Dermis blood vessel endothelial cell (primary cell): ENCODE measurements at places on chromosomes 3 and 15. TPM values are rescaled to one million over a fixed set of nuclear protein-coding genes. Genes with fewer than 3 reads are reported as not detected.

Gene RAB6B
- total RNA-seq: 1.9 TPM in 2 replicates

Gene GPD1L
- total RNA-seq: 19.9 and 26.0 TPM in 2 replicates

Gene RASL12
- not detected in 2 replicates for total RNA-seq

Gene KLHL6
- total RNA-seq: 5.1 and 8.2 TPM in 2 replicates

Gene NANOGP8
- not detected in 2 replicates for total RNA-seq

Gene SLC35A5
- 33.7 and 56.4 TPM in 2 replicates for total RNA-seq

Gene FBXO45
- 17.2 and 24.2 TPM in 2 replicates for total RNA-seq

Gene TF
- under 0.01 and 0.85 TPM in 2 replicates for total RNA-seq

Gene CACNA1D
- not detected in 2 replicates for total RNA-seq

Gene MYRIP
- 30.0 and 32.2 TPM in 2 replicates for total RNA-seq

Gene DNAH12
- total RNA-seq: under 0.01 and 0.17 TPM in 2 replicates

Gene NCEH1
- total RNA-seq: 5.4 and 14.4 TPM in 2 replicates

Gene CD86
- total RNA-seq: not detected in 2 replicates

Gene ITPKA
- 0.56 and 0.68 TPM in 2 replicates for total RNA-seq

Gene ATP11B
- 111 and 160 TPM in 2 replicates for total RNA-seq

Gene CELSR3
- 0.17 and 0.47 TPM in 2 replicates for total RNA-seq

Gene GOLGA8O
- total RNA-seq: 0.09 and 0.51 TPM in 2 replicates

Gene CYP1A1
- total RNA-seq: 37.6 and 89.4 TPM in 2 replicates

Gene TEX9
- 0.51 and 0.93 TPM in 2 replicates for total RNA-seq

Gene THAP10
- total RNA-seq: 2.0 and 2.3 TPM in 2 replicates

Gene SPINT1
- 1.2 and 3.7 TPM in 2 replicates for total RNA-seq

Gene PLA2G4E
- total RNA-seq: not detected in 2 replicates

Gene ASB7
- 23.3 and 23.7 TPM in 2 replicates for total RNA-seq

Gene CHMP2B
- 18.5 and 23.5 TPM in 2 replicates for total RNA-seq

Gene CAMP
- total RNA-seq: not detected in 2 replicates

Gene PSTPIP1
- 0.23 and 0.51 TPM in 2 replicates for total RNA-seq

Gene UBA3
- 67.5 and 74.2 TPM in 2 replicates for total RNA-seq

Gene SEMA4B
- 6.3 and 9.4 TPM in 2 replicates for total RNA-seq

Gene P2RY14
- total RNA-seq: not detected in 2 replicates

Gene MEIS2
- 12.9 and 13.8 TPM in 2 replicates for total RNA-seq

Gene CACNA2D3
- under 0.01 TPM in 1 of 2 replicates, not detected in the other for total RNA-seq

Gene CYP11A1
- total RNA-seq: not detected in 2 replicates

Gene THUMPD3
- total RNA-seq: 23.5 and 30.9 TPM in 2 replicates

Gene NPAP1
- not detected in 2 replicates for total RNA-seq

Gene SENP8
- 1.2 and 2.7 TPM in 2 replicates for total RNA-seq

Gene UBE2E2
- 28.0 and 32.2 TPM in 2 replicates for total RNA-seq

Gene TMEM212
- not detected in 2 replicates for total RNA-seq

Gene ETV5
- total RNA-seq: 14.1 and 38.6 TPM in 2 replicates

Gene FYCO1
- total RNA-seq: 14.5 and 20.9 TPM in 2 replicates

Gene CDHR4
- total RNA-seq: not detected in 2 replicates

Gene SCN11A
- total RNA-seq: under 0.01 TPM in 1 of 2 replicates, not detected in the other

Gene KLHL40
- total RNA-seq: 0.17 TPM in 1 of 2 replicates, not detected in the other

Gene VPS18
- 64.1 and 67.2 TPM in 2 replicates for total RNA-seq

Gene IL17RC
- 20.4 and 25.4 TPM in 2 replicates for total RNA-seq

Gene XCR1
- total RNA-seq: not detected in 2 replicates

Gene MELTF
- 1.8 and 2.0 TPM in 2 replicates for total RNA-seq

Gene HACD3
- total RNA-seq: 93.1 and 105 TPM in 2 replicates

Gene SACM1L
- total RNA-seq: 48.5 and 51.0 TPM in 2 replicates

Gene ADAM10
- 232 and 310 TPM in 2 replicates for total RNA-seq
